RKO (cell line): ENCODE measurements at places on chromosomes 16 and 17.

GRCh38 chr17:74182041-74182723 is 21.3 kb upstream of the RPL38 start:
- no peak for DNase-seq

GRCh38 chr17:78148286-78149016 is 2.3 kb downstream of the C17orf99 start:
- DNase-seq: no peak

GRCh38 chr16:68126395-68126794 is 41.2 kb downstream of the NFATC3 start:
- no peak for DNase-seq

GRCh38 chr16:50594308-50595260 is 46.4 kb downstream of the NKD1 start:
- DNase-seq: no peak

GRCh38 chr17:74919440-74920305 is 3.4 kb downstream of the USH1G start:
- DNase-seq: no peak
